ENCODE measurements at places on chromosomes 6 and 20.

DNA sequence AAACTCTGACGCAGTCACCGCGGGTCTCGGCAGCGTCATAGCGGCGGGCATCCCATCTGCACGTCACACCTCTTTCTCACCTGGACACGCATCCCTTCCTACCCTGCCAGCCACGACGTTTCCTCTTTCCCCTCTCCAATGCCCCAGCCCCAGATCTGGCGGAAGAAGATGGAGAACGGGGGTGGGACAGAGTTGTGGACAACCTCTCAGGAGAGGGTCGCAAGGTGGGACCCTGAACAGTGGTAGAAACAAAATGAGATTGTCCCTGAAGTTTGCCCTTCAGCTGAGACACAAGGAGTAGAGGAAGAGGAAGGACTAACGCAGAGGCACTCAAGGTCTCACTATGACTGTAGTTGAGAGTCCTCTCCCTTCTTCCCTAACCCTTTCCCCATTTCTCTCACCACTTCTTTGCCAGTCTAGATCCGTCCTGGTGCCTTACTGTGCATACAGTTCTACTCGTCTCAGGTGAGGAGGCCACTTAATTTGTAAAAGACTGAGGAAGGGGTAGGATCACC lies 562 bp downstream of the TRIM39 start:
- DNase-seq: no peak

DNA sequence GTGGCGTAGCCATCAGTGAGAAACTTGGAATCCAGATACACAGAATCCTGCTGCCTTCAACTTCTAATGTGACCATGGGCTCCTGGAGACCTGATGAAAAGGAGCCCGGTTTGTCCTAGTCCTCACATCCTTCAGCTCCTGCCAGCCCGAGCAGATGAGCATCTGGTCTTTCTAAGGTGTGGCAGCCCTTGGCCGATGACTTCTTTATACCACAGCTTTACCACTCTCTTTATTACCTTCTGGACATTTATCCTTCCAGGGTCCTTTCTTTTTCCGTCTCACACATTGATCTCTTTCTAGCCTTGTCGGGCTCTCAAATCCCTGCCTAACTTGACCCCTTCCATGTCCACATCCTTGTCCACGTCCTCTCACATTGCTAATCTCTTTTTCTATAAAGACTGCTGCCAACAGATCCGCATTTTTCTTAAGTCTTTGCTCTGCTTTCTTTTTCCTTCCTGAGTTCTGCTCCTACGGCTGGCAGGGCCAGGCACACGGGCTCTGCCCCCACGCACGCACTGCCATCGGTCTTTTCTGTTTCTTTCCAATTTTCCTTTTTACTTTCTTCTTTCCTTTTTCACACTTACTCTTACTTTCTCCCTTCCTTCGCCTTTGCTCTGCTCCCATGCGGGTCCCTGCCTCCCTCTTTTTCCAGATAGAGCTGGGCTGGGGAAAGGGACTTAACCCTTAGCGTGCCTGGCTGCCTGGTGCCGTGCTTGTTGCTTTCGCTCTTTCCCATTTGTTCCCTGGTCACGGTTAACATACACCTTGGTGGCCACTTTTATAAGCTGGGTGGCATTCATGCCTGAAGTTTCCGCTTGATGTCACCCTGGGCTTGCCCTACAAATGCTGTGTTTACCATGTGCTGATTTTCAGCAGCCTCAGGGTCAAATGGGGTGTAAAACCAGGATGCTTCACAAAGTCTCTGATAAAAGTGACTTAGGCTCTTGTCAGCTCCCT lies 9.4 kb upstream of the GMPR start:
- no peak for DNase-seq

GRCh38 chr20:46021361-46022359 lies 7.4 kb upstream of the SLC12A5 start:
- peak; percentile 56 for DNase-seq

DNA sequence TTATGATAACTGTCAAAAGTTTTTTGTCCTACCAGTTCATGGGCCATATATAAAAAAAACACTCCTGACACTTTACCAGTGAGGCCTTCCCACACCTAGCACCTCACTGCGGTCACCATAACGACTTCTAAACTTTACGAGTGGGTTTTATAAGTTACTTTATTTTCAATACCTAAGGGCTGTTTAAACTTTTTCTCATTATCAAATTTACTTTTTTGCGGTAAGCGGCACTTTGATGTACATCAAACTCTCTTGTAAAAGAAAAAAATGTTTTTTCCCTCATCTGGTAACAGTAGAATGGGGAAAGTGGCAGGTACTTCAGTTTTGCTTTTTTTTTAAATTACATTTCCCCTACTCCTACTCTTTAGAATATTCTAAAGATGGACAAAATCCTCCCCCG lies 36.2 kb downstream of the FYN start:
- peak; percentile 76 for DNase-seq

All from CD4-positive, alpha-beta T cell treated with Interleukin-10 for 1 hour (primary cell).